Right renal cortex interstitium (tissue), 3 donors: ENCODE measurements at places on chromosomes 1 and 21.

- DNase-seq, result no peak
Observed at GRCh38 chr1:56491441-56491840, 87.9 kb downstream of the PLPP3 start.

DNA sequence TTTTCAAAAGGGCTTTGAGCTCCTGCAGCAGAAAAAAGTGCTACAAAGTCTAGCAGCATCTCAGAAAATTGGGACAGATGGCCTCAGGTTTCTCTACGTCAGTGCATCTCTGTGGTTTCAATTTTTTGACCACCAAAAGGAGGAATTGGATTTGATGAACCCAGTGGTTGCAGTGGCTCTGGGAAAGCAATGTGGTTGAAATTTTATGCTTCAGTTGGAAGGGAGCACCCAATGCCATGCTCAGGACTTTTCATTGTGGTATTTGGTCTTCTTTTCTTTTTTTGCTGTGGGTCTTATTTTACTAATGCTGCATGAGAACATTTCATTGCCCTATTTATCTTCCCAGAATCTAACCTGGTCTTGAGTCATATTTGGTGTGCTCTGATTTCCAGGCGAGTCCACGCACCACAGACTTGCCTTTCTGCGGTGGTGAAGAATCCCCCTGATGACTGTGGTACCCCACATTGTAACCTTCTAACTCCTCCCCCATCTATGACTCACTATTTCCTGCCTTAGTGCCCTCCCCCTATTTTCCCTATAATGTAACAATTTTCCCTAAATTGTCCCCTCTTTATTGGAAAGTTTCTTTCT, 56.7 kb downstream of the S1PR1 start:
- no peak for DNase-seq

- DNase-seq, result no peak
Observed at GRCh38 chr1:220950576-220950975, 71.3 kb downstream of the HLX start.

DNA sequence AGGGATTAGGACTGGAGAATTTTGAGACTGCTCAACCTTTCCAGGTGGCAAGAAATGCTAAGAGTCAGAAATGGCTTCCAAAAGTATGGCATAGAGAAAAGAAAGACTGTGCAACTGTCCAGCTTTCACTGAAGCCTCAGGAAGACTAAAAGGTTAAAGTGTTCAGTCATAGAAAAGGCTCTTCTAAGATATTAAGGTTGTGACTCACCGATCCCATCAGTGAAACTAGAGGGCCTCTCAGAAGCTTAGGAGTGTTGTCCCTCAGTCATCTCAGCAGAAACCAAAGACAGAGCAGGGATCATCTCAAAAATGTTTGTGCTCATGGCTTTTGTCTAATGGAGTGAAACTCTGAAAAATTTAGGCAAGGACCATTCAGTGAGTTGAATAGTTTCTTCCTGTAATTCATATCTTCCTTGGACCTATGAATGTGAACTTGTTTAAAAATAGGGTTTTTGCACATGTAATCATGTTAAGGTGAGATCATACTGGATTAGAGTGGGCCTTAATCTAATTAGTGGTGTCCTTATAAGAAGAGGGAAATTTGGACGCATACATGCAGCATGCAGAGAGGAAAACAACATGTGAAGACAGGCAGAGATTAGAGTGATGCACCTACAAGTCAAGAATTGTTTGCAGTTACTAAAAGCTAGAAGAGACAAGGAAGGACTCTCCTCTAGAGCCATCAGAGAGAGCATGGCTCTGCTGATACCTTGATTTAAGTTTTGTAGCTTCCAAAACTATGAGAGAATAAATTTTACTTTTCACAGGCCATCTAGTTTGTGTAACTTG, 71.3 kb downstream of the RPE65 start:
- no peak for DNase-seq

DNA sequence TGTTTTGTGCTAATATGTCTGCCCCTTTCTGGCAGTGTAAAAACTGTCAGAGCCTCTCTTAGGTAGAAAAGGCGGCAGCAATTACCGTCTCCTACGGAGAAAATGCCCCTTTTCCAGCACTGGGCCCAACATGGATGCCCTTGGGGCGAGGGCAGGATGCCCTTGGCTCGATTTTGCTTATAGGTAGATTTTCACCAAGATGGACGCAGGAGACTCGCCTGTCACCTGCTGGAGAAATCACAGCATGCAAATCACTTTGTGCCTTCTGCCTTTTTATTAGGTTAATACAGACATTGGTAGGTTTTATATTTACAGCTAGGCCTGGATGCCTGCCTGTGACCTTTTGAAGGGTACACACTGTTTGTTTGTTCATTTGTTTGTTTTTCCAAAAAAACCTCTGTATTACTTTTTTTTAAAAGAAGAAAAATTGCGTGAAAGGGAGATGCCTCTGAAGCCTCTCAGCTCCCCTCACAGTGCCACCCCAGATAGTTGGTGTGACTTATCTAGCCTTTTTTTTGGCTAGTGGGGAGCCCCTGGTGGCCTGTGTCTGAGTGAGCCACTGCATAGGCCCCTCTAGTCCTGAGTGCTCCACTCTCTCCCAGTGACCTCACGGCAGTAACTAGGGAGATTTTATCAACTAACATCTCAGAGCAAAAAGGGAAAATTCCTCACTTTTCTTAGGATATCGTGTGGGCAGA, 2.5 kb downstream of the ATP1B1 start:
- no peak for DNase-seq

GRCh38 chr1:159983681-159984080, 29.6 kb upstream of the SLAMF9 start:
- no peak for DNase-seq

- no peak for DNase-seq
Observed at GRCh38 chr1:25256578-25256965, 9.3 kb upstream of the RSRP1 start.

DNA sequence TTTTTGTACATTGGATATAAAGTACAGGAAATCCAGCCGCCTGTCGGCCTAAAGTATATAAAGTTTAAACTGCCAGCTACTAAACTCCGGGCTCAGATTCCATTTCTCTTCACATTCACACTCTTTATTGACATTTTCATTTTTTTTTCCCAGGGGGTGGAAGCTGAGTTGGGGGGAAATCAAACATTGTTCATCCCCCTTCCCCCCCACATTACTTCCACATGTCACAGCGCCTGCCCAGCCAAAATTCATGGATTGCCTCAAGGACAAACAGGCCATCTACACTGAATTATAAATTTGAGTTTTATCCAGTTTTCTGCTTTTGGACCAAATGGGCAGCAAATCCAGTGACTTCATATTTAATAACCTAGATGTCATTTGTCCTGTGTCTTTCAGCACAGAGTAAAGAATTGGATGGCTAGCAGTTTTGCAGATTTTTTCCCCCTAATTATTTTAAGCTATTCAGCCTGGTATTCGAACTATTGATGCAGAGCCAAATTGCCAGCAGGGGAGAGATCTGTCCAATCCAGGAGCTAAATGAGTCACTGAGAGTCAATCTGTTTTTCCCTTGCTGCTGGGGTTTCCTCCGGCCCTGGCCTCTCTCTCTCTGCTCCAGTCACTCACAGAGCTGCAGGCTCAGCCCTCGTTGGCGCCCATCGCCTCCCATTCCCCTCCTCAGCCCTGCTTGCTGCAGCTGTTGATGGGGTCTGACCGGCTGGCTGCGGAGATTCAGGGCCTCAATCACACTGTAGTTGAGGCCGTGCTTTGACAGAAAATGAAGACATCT, 98.0 kb downstream of the LMO4 start:
- DNase-seq, result no peak

- no peak for DNase-seq
Observed at GRCh38 chr1:19338323-19338762, 26.2 kb downstream of the SLC66A1 start.

DNA sequence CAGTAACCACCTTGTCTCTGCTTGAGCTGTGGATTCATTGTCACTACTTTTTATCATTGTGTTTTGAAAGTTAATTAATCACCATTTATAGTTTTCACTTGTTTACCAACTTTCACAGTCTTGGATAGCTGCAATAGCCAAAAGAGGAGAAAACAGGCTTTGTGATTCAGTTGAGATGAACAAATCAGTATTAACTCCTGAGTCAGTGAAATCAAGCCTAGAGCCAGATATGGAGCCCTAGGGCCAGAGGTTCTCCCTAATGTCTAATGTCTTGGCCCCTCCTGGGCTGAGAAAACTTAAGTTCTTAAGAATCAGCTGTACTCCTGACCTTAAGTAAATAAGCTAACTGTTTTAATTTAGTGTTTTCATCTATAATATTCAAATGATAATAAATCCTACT, 228.8 kb downstream of the DNM3 start:
- DNase-seq, result no peak

GRCh38 chr1:170274131-170274501, 128.4 kb downstream of the NTMT2 start:
- DNase-seq, result no peak

DNA sequence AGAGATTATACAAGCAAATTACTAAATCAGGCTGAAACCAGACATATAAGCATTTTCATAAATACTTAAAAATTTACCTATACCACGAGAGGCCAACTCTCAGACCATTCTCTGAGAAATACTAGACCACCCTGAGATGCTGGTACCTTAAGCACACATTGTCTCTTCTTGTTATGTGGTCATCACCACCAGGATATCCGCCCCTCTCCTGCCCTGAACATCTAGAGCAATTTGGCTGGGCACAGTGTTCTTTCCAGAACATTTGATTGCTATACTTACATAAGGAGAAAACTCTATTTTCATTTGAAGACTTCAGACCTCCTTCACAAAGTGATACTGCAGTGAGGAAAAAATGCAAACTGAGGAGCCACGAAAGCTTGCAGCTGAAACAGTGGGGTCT, 36.2 kb upstream of the DUSP10 start:
- no peak for DNase-seq

DNA sequence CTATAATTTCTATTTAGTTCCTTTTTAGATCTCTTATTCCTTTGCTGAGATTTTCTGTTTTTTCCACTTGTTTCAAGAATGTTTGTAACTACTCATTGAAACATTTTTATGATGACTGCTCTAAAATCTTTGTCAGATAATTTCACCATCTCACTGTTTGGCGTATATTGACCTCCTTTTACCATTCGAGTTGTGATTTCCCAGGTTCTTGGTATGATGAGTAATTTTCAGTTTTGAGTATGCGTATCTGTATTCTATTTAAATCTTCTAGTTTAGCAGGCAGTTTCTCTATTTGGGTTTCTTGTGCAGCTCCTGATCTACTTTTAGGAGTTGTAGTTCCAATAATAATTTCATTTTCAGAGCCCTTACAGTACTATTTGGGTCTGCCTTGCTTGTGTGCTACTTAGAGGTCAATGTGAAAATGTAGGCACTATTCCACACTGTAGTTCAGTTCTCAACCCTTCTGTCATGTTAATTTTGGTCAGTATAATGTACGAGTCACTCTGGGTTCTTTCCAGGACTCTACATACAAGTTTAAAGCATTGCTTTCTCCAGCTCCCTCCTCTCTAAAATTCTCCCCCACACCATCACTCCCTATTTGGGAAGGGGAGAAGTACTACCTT, 115.5 kb downstream of the ACBD6 start:
- DNase-seq, result no peak

DNA sequence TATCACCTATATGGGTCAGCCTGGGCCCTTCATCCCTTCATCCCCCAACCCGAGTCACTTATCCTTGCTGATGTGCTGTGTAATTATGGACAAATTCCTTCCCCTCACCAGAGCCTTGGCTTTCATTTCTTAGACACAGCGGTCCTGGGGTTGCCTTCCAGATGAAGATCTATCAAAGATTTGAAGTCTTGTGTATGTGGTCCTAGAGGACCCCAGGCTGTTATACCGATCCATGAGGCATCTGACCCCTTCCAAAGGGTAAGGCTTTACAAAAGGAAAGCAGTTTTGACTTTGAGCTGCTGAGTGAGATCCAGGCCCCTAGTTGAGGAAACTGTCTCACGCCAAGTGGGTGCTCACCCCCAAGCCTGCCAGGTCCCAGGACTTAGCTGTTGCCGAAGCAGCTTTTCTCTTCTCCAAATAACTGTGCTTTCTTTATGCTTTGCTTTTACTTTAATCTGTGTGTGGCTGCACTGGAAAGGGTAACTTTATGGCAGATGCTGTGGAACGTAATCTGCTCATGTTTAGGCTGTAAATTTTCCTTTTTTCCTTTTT, 37.6 kb downstream of the MAN1C1 start:
- no peak for DNase-seq

DNA sequence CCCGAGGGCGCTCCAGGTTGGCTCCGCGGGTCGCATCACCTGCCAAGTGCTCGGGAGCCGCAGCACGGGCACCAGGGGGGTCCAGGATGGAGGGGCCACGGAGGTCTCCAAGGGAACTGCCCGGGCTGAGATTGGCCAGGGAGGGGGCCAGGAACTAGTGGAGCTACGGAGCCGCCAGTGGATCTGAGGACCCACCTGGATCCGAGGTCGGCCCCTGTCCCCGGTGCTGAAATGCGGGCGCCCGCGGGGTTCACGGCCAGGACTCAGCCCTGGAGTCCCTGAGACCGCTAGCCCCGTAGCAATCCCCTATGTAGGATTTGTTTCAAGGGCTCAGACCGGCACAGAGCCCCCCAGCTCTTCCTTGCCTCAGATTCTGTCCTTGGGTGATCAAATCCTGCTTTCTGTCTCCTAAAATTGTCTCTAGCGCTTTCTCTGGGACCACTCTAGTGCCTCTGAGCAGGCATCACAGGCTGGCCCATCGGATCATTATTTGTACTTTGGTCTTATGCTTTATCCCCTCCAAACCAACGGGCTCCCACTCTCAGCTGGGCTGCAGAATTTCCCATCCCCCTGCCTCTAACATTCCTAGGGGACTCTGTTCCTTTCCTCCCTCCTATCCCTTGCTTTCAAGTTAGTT, 27.3 kb downstream of the KIAA2013 start:
- no peak for DNase-seq

GRCh38 chr1:183958958-183959357, 78.6 kb downstream of the COLGALT2 start:
- no peak for DNase-seq

DNA sequence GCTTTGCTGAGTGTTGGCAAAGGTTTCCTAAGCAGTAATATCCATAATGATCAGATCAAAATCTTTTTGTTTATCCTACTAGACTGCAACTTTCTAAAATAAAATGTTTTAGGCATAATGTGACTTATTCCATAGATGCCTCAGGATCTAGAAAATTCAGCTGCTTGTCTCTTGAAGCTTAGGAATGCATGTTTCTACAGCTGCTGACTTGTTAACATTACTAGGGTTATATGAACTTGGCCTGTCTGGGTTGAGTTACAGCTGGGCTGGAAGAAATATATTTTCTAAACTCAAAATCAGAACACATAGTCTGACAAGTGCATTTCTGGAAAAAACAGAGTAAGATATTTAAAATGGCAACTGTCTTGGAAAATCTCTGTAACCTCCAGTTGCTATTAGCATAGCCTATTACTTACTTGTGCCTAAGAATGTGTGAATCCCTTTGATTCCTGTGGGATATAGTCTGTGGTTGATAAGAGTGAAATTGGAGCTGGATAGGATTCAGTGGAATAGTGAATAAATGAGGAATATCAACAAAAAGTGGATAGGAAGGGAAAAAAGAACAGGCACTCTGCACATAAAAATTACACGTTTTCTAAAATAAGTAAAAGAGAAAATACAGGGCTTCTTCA, 61.2 kb downstream of the RGS4 start:
- DNase-seq, result no peak

- no peak for DNase-seq
Observed at GRCh38 chr1:25727635-25728286, 72.2 kb upstream of the SELENON start.
